ENCODE measurements at places on chromosomes 5 and 9.
A peak's percentile ranks its signal among the peaks of the same experiment; 100 is the strongest.

GRCh38 chr5:171157775-171158174, 151.3 kb upstream of the TLX3 start:
- DNase-seq: no peak

DNA sequence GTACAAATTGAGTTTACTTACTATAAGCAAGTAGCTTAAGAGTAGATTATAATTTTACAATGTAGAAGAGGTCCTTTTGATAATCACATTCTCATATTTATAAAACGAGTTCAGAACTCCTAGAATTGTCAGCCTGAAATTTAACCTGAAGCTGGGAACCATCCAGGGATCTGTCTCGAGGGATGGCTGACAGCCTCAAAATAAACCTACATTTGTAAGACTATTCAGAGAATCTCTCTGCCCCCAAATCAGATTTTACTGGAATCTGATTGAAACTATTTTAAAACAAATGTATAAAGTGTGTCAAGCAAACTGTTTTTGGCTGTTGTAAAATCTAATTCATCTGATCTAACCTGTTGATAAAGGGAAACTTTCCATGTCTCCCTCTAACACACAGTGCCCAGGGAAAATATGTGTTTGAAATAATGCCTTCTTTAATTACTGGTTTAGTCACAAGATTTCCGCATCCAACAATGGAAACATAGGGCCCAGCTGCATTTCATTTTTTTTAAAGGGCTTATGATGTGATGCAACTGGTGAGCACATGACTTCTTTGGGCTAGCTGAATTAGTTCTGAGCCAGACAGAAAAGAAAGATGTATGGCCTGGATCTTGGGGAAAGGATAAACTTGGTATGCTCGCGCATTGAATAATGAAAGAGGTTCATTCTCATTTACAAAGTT, 30.3 kb downstream of the SLC25A46 start:
- DNase-seq: no peak

DNA sequence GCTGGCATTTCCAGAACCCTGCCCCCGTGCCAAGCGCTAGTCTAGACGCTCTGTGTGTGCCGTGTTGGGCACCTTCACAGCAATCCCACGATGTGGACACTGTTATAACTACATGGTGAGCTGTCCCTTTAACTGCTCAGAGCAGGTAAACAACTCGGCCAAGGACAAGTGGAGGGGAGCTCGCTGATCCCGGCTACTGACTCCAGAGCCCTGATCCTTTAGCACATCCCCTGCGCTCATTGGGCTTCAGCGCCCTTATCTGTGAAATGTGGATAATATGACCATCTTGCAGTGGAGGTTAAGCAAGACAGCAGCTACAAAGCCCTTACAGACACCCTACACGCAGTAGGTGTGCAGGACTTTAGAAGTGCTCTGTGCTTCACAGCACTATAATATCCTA, 16.5 kb downstream of the ORM2 start:
- DNase-seq: no peak

GRCh38 chr5:140142856-140143255, 17.1 kb downstream of the IGIP start:
- no peak for DNase-seq

GRCh38 chr5:119289438-119290044, 66.3 kb upstream of the TNFAIP8 start:
- DNase-seq: no peak

- DNase-seq: no peak
Observed at GRCh38 chr9:76297721-76298239, 96.4 kb downstream of the RFK start.

GRCh38 chr5:72138943-72139521, 31.8 kb downstream of the MAP1B start:
- DNase-seq: peak; percentile 19

DNA sequence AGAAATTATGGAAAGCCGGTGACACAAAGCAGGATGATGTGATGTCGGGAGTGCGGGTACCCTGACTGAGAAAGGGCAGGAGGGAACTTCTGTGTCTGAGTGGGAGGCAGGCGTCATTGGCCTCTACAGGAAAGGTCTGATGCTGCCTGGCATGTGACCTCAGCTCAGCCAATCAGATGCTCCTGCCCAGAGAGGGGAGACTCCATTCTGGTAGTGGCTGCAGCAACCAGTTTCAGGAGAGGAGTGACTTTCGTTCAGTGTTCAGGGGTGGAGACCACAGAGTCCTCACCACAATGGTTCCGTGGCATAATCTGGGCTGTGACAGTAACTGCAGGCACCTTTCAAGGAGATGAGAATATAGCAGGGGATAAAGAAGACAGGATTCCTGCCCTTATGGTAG, 6.7 kb upstream of the SFXN1 start:
- DNase-seq: no peak

DNA sequence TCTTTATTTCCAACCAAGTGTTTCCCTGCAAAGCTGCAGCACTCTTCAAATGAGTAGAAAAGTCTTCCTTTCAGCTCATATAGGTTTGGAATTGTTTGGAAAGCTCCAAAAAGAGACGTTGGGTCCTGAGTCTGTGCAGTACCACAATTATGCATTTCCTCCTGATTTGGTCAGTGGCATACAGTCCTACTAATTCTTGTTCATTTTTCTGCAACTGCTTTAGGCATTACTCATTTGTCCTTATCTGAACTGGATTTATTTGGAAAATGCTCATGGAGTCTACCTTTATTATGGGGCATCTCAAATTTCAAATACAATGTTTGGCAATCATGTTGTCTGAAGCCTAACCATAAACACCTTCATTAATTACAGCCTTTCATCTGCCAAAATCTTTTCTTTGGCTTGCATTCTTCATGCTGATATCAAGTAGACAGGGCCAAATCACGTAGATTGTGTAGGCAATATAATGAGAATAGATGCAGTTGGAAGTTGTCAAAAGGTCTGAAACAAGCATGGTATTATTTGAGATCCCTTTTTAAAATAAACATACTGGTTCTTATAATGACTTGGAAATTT, 232.8 kb downstream of the TLE1 start:
- no peak for DNase-seq

GRCh38 chr5:181134259-181134658, 3.3 kb upstream of the OR2V1 start:
- no peak for DNase-seq

DNA sequence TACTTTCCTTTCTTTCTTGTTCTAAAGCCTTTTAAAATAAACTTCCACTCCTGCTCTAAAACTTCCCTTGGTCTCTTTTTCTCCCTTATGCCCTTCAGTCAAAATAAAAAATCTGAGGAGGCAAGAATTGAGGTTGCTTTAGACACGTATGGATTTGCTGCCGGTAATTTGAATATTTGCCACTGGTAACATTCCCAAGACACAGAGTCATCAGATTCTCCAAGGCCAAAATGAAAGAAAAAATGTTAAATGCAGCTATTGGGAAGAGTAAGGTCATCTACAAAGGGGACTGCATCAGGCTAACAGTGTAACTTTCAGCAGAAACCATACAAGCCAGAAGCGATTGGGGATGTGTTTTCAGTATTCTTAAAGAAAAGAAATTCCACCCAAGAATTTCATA, 311.1 kb downstream of the CDH18 start:
- DNase-seq: no peak

DNA sequence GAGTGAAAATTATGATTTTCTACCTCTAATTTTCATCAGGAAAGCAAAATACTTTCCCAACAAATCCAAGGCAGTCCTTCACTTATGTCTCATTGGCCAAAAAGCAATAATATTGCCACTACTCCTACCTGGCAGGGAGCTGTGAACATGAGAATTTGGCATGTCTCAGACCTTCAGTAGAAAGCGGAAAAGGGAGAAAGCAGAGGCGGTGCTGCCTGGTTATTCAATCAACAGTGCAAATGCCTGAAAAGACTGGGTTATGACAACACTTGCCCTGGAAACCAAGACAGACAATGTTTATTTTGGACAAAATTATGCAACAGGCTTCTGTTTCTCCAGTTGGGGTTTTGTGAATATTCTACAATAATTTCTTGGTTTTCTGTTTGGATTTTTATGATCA, 194.4 kb downstream of the TAF11L14 start:
- DNase-seq: no peak

- DNase-seq: no peak
Observed at GRCh38 chr5:172846249-172846648, 12.2 kb downstream of the ERGIC1 start.

Measured in activated CD4-positive, alpha-beta T cell treated with anti-CD3 and anti-CD28 coated beads, Interleukin-2, amount 50 U/mL, for 24 hours (primary cell).